ENCODE measurements at places on chromosomes 11 and 22.
A peak's percentile ranks its signal among the peaks of the same experiment; 100 is the strongest.

DNA sequence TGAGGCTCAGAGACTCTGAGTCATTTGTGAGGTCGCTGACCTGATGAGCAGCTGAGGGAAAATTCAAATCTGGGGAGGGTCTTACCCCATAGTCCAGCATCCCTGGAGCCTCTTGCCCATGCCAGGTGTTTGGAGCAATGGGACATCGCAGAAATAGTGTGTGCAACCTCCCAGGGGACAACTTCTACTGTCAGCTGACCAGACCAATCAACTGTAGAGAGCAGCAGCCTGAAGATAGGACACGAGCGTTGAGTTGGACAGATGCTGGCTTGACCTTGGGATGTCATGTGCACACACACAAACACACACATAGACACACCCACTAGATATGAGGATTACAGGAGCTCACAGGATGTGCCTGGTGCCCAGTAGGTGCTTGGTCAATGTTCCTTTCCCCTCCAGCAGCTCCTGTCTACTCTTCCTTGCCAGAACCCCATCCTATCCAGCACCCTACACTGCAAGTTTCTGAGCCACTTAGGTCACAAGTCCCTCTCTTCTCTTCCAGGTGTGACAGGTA lies 59.1 kb upstream of the MPEG1 start:
- no peak for DNase-seq

GRCh38 chr11:134393638-134394037 lies 18.4 kb downstream of the B3GAT1 start:
- DNase-seq, result no peak

GRCh38 chr11:19844806-19845205 lies 132.2 kb downstream of the NAV2 start:
- no peak for DNase-seq

- peak; percentile 73 for DNase-seq
Measured at GRCh38 chr22:29784451-29785361, 17.5 kb downstream of the UQCR10 start.

DNA sequence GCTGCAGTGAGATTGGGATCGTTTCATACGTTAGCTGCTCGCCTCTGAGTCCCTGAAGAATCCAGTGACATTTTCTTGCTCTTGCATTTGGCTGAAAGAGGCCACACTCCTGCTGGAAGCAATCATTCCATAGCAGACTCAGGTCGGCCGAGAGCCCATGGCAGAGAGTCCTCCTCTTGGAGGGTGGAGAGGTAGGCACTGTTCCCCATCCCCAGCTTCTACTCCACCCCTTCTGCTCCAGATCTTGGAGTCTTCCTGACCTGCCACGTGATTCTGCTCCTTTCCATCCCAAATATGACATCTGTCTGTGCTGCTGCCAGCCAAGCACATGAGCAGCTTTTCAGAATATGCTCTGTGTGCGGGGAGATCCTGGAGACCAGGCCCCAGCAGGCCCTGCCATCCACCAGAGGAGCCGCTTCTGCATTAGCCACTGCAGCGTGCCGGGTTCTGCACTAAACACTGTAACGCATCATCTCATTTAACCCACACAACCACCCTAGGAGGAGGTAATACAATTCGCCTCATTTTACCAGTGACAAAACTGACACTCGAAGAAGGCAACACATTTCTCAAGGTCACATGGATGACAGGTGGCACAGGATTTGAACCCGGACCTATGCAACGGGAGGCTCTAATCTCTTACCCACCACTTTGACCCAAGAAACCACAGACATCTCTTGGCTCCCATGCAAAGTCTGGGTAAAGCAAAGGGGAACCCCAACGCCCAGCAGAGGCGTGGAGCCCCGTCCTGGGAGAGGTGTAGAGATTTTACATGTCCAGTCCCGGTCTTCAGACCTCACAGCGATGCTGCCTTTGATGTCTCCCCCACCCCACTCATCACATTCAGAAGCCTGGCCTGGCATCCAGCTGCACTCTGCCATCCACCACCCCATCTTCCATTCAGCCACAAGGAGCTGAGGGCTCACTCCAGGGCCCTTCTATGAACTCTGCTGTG lies 78.8 kb downstream of the FEZ1 start:
- no peak for DNase-seq

DNA sequence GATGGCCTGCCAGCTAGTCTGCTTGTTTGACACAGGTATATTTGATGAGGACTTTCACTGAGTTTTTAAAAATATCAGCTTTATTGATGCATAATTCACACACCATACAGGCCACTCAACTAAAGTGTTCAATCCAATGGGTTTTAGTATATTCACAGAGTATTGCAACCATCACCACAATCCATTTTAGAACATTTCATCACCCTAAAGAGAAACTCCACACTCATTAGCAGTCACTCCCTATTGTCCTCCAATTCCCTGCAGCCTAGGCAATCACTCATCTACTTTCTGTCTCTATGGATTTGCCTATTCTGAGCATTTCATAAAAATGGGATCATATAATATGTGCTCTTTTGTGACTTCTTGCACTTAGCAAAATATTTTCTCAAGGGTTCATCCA lies 397.9 kb upstream of the NARS2 start:
- no peak for DNase-seq

DNA sequence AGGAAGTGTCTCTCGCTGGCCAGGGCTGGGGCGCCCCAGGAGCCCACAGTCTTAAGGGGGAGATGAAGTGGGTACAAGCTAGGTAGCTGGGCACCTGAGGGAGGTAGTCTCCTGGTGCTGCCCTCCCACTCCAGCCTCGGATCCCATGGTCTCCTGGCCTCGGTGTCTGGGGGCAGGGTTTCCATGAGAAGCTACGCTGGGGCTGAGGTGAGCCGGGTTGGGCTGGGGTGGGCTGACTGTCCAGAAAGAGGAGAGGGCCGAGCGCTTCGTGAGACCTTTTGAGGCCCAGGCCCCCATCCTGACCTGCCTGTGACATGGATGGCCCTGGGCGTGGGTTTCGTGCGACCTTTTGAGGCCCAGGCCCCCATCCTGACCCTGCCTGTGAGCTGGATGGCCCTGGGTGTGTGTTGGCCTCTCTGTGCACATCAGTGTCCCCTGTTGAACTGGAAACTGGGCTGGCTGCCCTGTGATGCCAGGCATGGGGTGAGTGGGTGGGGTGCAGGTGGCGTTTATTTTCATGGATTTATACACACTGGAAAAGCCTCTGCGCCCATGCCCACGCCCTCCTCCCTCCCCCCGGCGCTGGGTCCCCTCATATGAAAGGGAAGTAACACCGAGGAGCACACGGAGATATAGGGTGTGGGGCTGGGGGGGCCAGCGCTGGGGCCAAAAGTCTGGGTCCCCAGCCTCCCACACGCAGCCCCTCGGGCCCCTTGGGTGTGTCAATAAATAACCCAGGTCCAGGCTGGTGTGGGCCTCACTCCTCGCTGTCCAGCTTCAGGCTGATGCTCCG lies 8.6 kb downstream of the AIP start:
- no peak for DNase-seq

DNA sequence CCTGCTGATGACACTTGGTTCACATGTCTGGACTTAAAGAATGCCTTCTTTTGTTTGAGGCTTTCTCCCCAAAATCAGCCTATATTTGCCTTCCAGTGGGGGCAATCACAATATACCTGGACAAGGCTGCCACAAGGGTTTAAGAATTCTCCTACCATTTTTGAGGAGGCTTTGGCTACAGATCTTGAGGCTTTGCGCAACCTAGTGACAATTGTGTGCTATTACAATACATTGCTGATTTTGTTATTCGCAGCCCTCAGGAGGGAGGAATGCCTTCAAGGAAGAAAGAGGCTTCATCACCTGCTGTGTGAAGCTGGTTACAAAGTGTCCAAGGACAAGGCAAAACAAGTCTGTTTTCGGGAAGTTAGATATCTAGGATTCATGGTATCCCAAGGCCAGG lies 50.8 kb upstream of the OR4C15 start:
- no peak for DNase-seq

- DNase-seq, result no peak
Measured at GRCh38 chr11:121467471-121467870, 14.7 kb upstream of the SORL1-AS1 start.

- DNase-seq, result no peak
Measured at GRCh38 chr22:27133019-27133431, 475.6 kb downstream of the MIAT start.

GRCh38 chr11:26442131-26442530 lies 110.2 kb downstream of the ANO3 start:
- no peak for DNase-seq

DNA sequence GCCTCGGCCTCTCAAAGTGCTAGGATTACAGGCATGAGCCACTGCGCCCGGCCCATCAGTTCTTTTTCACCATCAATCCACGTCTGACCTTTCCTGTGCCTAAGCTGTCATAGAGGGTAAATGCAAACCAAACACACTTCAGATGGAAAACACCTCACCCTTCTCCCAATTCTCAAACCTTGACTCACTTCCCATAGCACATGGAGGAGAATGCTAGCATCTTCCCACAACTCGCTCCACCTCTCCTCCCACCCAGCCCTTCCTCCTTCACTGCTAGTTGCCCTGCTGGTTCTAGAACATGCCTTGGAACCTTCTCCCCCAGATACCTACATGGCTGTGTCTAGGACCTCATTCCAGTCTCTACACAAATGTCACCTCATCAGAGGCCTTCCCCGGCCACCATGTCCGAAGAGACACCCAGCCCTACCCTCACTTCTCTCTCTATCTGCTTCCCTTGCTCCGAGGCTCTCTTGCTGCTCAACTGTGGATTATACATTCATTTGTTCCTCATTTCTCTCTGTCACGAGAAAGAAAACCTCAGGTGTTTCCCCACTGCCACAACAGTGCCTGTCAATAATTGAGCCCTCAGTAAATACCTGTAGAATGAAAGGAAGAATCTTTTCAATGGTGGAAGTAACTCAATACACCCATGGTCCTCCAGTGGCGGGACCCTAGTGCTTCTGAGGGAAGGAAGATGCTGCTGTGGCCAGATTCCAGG lies 21.3 kb upstream of the NCF4 start:
- DNase-seq, result no peak

DNA sequence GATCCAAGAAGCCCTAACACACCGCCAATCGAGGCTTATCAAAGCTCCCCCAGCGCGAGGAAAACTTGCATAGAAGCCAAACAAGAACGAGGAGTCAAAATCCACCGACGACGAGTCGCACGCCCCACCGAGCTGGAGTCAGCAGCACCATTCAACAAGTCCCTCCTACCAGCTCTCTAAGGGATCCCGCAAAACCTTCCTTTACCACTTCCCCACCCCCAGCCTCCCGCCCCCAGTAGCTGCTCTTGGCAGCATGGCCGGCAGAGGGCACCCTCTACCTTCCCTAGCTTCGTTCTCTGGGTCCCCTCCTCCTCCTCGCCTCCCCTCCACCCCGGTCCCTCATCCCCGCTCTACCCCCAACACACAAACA lies 1.4 kb downstream of the BDNF start:
- DNase-seq, result peak; percentile 82

DNA sequence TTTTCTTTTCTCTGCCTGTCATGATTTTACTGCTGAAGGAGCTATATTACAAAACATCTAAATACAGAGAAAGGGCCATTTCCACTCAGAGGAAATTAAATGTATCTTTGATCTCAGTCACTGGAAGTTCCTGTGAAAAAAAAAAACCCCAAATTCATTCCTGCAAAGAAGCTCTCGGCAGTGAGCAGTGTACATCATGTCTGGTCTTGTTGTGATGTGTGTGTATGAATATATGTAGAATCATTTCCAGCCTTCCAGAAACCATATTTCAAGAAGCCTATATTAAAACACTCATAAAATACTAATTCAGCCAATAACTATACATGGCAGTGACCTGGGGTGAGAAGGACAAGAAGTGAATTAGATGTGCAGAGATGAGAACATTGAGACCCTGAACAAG lies 393.2 kb upstream of the TENM4 start:
- DNase-seq, result no peak

DNA sequence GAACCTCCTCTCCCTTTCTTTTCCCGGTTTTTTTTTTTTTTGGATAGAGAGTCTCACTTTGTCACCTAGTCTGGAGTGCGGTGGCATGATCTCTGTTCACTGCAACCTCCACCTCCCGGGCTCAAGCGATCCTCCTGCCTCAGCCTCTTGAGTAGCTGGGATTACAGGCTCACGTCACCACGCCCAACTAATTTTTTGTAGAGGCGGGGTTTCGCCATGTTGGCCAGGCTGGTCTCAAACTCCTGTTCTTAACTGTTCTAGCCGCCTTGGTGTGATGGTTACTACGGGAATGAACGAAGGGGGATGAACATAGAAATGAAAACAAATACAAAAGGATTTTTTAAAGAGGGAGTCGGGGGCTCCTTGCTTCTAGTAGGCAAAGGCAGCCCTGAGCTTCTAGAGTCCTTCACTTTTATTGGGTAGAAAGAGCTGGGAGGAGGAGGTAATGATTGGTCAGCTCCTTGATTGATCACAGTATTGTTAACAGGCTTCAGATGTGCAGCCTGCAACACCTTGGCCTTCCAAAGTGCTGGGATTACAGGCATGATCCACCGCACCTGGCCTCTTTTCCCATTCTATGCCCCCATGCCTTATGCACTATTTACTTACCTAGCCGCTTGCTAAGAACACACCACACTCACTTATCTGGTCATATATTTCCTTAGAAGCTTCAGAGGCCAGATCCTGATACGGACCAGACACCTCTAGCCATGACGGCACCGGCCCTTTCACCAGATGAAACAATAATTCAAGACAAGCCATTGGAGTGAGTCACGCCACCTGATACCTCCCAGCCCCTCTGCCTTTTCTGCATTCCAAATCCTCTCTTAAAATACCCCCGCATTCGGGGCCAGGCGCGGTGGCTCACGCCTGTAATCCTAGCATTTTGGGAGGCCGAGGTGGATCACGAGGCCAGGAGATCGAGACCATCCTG lies 20.7 kb downstream of the SUSD2 start:
- no peak for DNase-seq

- no peak for DNase-seq
Measured at GRCh38 chr22:21612858-21613257, 17.0 kb downstream of the YDJC start.

- DNase-seq, result peak; percentile 64
Measured at GRCh38 chr22:39469681-39470450, 13.1 kb downstream of the MGAT3 start.

DNA sequence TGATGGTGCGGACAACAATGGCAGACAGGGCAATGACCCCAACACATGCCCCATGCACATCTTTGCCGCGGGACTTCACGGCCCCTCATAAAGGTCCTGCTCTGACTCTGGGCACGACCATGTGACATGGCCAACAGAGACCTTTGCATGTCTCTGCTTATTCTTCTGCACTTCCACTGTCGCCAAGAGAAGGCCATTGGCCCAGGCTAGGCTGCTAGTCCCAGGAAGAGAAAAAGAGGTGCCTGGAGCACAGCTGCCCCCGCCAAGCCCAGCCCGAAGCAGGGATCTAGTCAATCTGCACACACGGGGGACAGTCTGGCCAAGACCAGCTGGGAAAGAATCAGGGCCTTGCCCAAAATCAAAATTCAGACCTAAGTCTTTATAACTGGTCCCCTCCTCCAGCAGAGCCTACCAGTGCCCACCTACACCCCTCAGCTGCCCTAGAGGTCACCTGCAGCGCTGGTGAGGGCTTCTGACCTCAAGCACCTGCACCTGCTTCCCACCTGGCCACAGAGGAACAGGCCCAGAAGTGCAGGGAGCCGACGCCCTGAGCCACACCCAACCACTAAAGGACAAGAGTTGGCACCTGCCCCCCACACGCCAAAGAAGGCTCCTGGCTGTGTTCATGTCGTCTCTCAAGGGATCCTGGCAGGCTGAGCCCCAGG lies 8.1 kb downstream of the SULT4A1 start:
- no peak for DNase-seq

- no peak for DNase-seq
Measured at GRCh38 chr11:2186669-2187279, 15.2 kb upstream of the TH start.

All from hypothalamus (tissue), 51 donors.